ENCODE measurements at places on chromosomes 6 and 20. TPM values are rescaled to one million over a fixed set of nuclear protein-coding genes. Genes with fewer than 3 reads are reported as not detected.

ZNF165 gene
- 0.86 TPM for total RNA-seq

TRIM40 gene
- not detected for total RNA-seq

PRPF6 gene
- 39.0 TPM for total RNA-seq

ZSCAN16 gene
- 2.3 TPM for total RNA-seq

YIPF3 gene
- 263 TPM for total RNA-seq

GNRH2 gene
- not detected for total RNA-seq

CALHM5 gene
- 8.2 TPM for total RNA-seq

FAM162B gene
- not detected for total RNA-seq

BPHL gene
- total RNA-seq: 8.5 TPM

HLA-DOB gene
- not detected for total RNA-seq

CGA gene
- total RNA-seq: 6.3 TPM

ERGIC3 gene
- 345 TPM for total RNA-seq

NOL7 gene
- 53.1 TPM for total RNA-seq

WFDC10B gene
- not detected for total RNA-seq
